ENCODE measurements at places on chromosomes 12 and 14.

DNA sequence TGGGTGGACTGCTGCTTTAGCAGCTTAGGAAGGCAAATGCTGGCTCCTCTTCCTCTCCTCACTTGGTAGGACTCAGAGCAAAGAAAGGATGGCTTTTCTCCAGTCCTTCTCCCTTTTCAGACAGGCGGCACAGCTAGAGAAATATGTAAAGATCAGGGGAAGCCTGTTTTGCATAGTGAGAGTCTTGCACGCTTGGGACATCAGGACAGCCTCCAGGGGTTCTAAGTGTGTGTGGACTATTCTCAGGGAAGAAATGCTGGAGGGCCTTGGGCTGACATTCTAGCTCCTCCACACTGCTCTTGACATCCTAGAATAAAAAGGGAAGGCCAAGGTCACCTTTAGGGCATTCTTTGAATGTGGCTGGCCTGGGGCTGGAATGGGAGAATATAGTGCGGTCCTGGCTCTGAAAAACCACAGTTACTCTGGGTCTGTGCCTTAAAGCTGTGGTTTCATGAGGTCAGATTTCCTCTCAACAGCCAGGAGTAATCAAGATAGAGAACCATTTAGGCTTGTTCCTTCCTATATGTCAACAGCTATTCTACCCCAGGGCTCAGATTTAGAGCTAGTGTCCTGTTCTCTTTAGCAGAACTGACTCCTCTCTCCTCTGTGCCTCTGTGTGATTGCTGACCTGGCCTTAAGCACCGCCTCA is 24.3 kb downstream of the CMA1 start:
- peak; percentile 3 for DNase-seq

DNA sequence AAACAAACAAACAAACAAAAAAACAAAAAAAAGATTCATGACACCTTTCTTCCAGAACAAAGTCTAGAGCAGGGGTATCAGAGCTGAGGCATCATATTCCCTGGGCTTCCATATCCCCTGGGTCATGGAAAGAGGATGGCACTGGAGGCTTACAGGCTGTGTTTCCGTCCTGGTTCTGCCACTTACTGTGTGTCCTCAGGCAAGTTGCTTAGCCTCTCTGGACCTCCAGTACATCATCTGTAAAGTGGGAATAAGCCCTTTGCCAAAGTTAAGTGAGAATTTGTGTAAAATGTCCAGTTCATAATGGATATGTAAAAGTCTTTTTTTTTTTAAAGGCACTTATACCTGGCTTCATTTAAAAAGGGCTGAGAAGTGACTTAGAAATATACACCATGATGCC is 62.0 kb upstream of the FAM222A start:
- DNase-seq, result no peak

- DNase-seq, result no peak
These were observed 34.3 kb upstream of the PLEKHG6 start for GRCh38 chr12:6275928-6276887.

DNA sequence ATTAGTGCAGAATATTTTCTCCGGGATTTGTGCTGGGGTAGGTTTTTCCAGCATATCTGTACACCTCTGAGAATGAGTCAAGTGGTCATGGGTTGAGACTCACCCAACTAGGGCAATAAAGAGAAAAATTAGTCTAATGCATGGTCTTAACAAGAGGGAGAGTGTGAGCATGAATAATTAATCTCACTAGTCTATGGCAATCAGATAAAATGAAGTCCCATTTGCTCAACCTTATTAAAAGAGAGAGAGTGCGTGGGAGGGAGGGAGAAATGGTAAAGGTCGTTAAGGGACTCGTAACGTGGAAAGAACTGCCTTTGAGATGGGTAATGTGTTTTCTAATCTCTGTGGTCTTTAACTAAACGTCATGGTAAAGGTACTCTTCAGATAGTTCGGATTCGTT is 91.6 kb downstream of the TESC start:
- no peak for DNase-seq

DNA sequence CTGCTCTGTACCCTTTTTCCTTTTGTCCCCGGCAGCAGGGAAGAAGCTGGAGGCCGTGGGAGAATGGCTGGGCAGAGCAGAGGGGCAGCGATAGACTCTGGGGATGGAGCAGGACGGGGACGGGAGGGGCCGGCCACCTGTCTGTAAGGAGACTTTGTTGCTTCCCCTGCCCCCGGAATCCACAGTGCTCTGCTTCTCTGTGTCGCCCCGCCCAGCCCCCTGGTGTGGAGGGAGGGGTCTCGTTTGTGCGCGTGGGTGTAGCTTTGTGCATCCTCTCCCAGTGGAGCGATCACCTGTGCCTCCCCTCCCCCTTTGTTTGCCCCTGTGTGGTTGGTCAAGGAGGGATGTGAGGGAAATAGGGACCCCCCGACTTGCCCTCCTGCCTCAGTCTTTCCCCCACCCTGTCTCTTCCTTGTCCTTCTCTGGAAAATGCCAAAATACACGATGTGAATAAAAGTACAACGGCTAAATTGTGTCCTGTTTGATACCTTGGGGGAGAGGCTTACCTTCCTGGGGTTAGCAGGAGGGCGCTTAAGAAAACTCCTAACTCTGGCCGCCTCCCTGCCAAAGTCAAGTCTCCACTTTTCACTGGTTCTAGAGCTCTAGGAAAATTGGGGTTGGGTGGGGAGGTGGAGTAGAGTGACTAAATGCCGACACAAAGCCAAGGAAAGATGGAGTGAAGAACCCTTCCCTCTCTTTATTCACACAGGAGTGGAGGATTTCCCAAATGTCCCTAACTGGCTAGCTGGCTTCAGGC is 990 bp upstream of the TPI1 start:
- DNase-seq, result no peak

DNA sequence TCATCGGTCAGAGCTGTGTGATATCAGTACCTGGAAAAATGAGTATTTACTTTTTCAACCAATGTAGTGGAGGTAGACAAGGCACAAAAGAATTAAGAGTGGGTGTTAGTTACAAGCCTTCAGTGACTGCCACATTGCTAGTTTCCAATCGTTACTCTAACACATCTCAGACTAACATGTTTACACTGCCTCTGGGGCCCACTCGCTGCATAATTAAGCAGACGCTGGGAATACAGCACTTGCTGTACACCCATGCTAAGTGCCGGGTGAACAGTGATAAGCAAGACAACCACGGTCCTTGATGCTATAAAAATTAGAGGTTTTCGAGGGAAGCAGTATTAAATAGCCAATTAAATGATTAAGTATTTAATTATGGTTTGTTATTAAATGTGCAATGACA is 1147.6 kb downstream of the AACS start:
- DNase-seq, result no peak

Data from SK-N-MC (cell line).